ENCODE measurements at places on chromosomes 5 and 9. TPM values are rescaled to one million over a fixed set of nuclear protein-coding genes. Genes with fewer than 3 reads are reported as not detected.

DNA sequence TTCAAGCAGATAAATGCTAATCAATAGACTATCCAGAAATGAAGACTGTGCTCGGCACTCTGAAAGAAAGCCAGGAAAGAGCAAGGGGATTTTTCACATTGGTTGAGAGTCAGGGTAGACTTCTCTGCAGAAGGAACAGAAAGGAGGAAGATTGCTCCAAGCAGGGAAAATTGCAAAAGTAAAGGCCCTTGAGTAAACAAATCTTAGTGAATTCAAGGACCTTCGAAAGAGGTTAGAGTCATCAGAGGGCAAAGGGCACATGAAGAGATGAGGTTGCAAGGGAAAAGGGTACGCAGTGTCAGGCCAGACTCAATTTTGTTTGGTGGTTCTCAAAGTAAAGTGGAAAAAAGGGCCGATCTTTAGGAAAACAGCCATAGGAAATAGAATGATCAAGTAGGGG lies 157.6 kb upstream of the RAI14 start:
- no peak for DNase-seq
- peaks cover 6% of the 10 kb centered on the region for H3K4me1 ChIP-seq
- no peak overlapping the region for H3K27ac ChIP-seq

FOXD4L6 gene
- total RNA-seq: not detected

ANGPTL2 gene
- total RNA-seq: 14.5 TPM

GRCh38 chr9:115267790-115268189 lies 149.8 kb upstream of the TNC start:
- no peaks in the 10 kb centered on the region for H3K36me3 ChIP-seq
- no peak overlapping the region for H3K27ac ChIP-seq
- H3K4me1 ChIP-seq: no peaks in the 10 kb centered on the region
- H3K4me3 ChIP-seq: no peak overlapping the region

CD274 gene
- 1.8 TPM for total RNA-seq

NEUROG1 gene
- not detected for total RNA-seq

DNA sequence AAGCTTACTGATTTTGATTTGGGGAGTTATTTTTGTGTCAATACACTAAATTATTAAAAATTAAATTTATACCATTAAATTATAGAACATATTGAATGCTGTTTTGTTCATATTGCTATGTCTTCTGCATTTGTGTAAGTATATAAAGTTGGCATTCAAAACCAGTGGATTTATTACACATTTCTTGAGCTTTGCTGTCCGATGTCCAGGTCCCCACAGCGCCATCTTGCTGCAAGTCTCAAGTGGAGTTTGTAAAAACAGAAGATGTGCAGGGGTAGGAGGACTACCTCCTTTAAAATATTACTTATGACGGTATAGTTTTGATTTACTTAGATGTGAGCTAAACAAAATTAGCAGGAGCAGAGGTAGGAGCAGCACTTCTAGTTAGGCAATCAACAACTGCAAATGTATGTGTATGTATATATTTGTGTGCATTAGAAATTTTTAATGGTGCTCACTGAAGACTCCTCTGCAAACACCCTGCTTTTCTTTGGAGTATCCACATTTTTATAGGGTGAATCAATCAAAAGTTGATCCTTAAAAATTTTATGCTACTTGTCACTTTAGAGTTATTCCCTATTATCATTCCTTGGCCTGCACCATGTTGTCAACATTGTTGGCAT lies 37.4 kb downstream of the CPEB4 start:
- no peak overlapping the region for H3K4me3 ChIP-seq
- H3K4me1 ChIP-seq: peaks cover 98% of the 10 kb centered on the region
- no peak for DNase-seq
- H3K36me3 ChIP-seq: peaks cover 25% of the 10 kb centered on the region
- peak overlapping the region; percentile 85 for H3K27ac ChIP-seq

- DNase-seq: peak; percentile 61
- peaks cover 9% of the 10 kb centered on the region for H3K27me3 ChIP-seq
- H3K27ac ChIP-seq: no peak overlapping the region
- H3K36me3 ChIP-seq: no peaks in the 10 kb centered on the region
These were observed 90.6 kb downstream of the LMX1B start for GRCh38 chr9:126704157-126704891.

- H3K4me1 ChIP-seq: peaks cover 7% of the 10 kb centered on the region
- H3K4me3 ChIP-seq: no peak overlapping the region
- no peaks in the 10 kb centered on the region for H3K27me3 ChIP-seq
- no peak overlapping the region for H3K27ac ChIP-seq
- no peak for DNase-seq
- H3K36me3 ChIP-seq: no peaks in the 10 kb centered on the region
These were observed 208.2 kb downstream of the SEC61B start for GRCh38 chr9:99430301-99430700.

DNA sequence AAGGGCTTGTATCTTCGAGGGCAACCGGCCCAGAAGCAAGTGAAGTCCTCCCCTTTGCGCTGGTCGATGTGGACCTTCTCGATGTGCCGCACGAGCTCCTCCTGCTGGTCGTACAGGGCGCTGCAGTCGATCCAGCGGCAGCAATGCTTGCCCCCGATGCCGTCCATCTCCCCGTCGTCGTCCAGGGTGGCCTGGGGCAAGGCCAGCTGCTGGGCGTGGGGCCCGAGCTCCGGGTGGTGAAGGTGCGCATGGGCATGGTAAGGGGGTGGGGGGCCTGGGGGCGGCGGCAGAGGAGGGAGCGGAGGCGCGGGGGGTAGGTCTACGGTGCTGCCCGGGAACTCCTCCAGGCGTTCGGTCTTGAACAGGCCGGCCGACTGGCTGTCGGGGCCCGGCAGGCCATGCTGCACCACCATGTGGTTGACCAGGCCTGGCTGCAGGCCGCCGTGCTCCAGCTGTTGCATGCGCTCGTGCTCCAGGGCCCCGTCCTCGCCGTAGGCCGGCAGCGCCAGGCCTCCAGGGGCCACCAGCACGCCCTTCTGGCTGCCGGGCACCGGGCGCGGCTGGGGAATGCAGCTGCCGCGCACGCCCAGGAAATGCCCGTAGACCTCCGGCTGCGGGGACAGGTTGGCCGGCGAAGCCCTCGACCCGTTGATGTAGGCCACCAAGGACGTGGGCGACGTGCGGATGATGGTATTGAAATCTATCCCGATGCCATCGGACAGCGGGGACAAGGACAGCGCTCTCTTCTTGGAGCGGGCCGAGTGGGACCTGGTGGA lies 181.8 kb downstream of the GLIS3 start:
- no peaks in the 10 kb centered on the region for H3K4me1 ChIP-seq
- no peaks in the 10 kb centered on the region for H3K27me3 ChIP-seq
- no peak overlapping the region for H3K27ac ChIP-seq
- no peak overlapping the region for H3K4me3 ChIP-seq
- no peaks in the 10 kb centered on the region for H3K36me3 ChIP-seq
- DNase-seq: peak; percentile 28

SYK gene
- 19.0 TPM for total RNA-seq

DNA sequence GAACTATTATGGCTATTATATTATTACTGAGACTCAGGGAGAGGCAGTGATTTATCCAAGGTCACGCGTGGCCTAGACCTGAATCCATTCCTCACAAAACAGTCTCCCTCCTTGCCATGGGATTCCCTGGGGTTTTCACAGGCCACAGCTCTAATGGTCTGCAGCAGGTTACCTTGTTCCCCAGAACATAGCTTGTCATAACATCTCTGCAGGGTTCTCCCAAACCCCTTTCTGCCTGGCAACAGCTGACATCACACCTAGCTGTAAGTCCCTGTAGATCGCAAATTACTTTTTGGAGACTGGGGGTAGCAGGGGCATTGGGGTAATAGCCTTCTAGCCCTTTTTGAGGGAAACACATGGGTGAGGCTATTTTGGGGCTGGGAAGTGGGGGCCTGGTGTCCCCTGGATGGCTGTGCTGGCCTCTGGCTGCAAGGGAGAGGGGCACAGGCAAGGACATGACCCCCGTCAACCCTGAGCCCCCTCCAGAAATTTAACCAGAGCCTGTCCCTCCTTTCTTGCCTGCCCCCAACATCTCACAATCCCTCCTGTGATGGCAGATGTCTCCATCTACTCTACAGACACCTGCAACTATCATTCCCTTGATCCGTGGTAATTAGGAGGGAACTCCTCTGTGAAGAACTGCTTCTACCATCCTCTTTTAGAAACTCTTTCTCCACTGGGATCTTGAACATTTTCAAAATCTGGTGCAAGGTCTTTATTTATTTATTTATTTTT lies 1.3 kb downstream of the CD74 start:
- peaks cover 28% of the 10 kb centered on the region for H3K4me1 ChIP-seq
- H3K27me3 ChIP-seq: no peaks in the 10 kb centered on the region
- DNase-seq: peak; percentile 87
- peak overlapping the region; percentile 95 for H3K27ac ChIP-seq
- H3K36me3 ChIP-seq: no peaks in the 10 kb centered on the region

DNA sequence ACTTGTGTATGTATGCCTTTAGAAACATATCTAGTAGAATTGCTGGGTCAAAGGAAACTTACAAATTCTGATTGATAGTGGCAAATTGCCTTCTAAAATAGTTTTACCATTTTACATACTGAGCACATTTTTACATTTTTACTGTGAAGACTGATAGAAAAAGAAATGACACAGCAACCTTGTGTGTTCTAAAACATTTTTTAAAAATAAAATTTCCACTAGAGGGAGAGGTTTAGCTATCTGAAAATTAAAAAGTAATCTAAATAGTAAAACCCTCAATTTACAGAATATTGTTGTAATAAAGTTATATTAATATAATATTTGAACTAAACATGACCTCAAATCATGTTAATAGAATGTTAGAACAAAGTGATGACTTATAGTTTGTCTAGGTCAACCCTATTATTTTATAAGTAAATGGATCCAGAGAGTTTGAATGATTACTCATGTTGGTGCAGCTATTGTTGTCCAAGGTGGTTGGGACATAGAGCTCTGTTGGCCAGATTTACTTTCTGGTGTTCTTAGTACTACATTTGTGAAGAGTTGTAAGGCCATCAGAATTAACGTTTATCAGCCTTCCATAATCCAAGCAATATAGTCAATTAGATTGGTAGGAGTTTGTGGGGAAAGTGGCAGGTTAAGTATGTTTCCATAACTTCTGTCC lies 17.2 kb downstream of the CENPP start:
- H3K4me1 ChIP-seq: no peaks in the 10 kb centered on the region
- no peak for DNase-seq
- no peaks in the 10 kb centered on the region for H3K27me3 ChIP-seq
- no peak overlapping the region for H3K4me3 ChIP-seq

- no peak overlapping the region for H3K27ac ChIP-seq
- H3K4me1 ChIP-seq: no peaks in the 10 kb centered on the region
- H3K4me3 ChIP-seq: no peak overlapping the region
- H3K27me3 ChIP-seq: no peaks in the 10 kb centered on the region
These were observed 137.5 kb downstream of the BAAT start for GRCh38 chr9:101247297-101247696.

GRCh38 chr9:1528456-1528855 lies 478.3 kb downstream of the DMRT2 start:
- DNase-seq: no peak
- no peak overlapping the region for H3K4me3 ChIP-seq
- H3K27me3 ChIP-seq: no peaks in the 10 kb centered on the region
- no peaks in the 10 kb centered on the region for H3K36me3 ChIP-seq
- H3K27ac ChIP-seq: no peak overlapping the region

DNA sequence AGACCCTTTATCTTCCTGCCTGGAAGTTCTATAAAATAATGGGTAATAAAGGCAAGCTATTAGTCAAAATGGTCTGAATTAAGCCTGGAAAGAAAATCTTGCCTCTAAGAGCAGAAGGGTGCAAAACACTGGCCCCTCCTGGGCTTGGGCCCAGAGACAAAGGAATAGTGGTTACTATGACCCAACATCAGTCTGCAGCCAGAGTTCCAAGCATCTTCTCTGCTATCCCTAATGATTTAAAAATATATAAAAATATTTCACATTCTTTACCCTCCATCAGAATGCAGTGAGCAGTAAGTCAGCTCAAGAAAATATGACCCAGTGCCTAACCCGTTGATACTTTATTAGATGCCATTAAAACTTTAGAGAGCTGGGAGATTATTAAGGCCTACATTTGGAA lies 14.7 kb downstream of the TNFAIP8 start:
- no peak overlapping the region for H3K27ac ChIP-seq
- no peak overlapping the region for H3K4me3 ChIP-seq
- no peaks in the 10 kb centered on the region for H3K36me3 ChIP-seq
- no peak for DNase-seq
- H3K27me3 ChIP-seq: no peaks in the 10 kb centered on the region

DNA sequence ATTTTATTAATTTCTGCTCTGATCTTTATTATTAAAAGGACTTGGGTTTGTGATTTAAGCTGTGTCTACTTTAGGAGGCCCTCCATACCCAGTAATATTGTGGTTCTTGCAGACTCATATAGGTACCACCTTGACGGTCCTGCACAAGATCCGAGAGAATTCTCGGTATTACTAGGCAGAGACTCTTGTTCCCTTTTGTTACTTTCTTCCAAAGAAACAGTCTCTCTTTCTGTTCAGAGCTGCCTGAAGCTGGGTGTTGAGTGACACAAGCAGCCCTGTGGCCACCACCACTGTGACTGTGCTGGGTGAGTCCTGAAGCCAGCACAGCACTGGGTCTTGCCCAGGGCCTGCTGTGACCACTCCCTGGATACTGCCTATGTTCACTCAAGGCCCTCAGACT lies 666.6 kb downstream of the SEMA5A start:
- no peaks in the 10 kb centered on the region for H3K27me3 ChIP-seq
- no peaks in the 10 kb centered on the region for H3K4me1 ChIP-seq
- no peak overlapping the region for H3K4me3 ChIP-seq
- H3K36me3 ChIP-seq: no peaks in the 10 kb centered on the region
- DNase-seq: no peak

DNA sequence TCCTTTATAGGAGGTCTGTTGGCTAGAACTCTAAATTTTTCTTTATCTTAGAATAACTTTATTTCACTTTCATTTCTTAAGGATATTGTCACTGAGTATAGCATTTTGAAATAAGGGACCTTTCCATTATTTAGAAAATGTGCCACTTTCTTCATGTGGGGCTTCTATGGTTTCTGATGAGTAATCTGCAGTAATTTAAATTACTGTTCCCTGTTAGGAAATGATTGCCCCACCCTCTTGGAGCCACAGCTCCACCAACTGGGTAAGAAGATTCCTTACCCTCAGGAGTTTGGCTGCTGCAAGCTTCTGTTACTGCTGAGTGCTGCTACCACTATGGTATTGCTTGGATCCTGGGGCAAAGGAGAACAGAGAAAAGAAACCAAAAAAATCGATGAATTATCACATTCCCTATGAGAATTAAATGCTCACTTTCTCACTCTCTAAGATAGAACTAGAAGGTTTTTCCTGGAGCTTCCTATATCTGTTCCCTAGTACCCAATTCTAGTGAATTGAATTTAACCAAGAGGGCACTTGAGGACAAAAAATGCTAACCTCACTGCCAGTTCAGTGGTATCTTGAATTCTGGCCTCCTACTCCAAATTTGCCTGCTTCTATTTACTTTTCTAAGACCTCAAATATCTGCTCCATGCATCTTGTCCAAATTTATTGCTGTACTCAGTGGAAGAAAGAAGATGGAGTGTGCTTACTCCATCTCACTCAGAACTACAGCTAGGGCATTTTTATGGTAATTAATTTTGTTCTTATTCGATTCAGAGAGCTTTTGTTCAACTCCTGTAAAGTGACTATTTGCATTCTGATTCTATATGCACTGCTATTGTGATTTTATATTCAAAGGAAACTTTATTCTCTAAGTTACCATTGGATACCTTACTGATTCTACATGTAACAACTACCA lies 2111.3 kb downstream of the MAT2B start:
- no peak for DNase-seq
- H3K4me3 ChIP-seq: no peak overlapping the region
- H3K27me3 ChIP-seq: no peaks in the 10 kb centered on the region
- no peaks in the 10 kb centered on the region for H3K4me1 ChIP-seq

CATSPER3 gene
- 1.5 TPM for total RNA-seq
